Foreskin keratinocyte (primary cell): ENCODE measurements at places on chromosomes 7 and 10. TPM values are rescaled to one million over a fixed set of nuclear protein-coding genes. Genes with fewer than 3 reads are reported as not detected.

CDC14C gene
- total RNA-seq = 0.04 TPM in 1 of 2 replicates, not detected in the other

DNA sequence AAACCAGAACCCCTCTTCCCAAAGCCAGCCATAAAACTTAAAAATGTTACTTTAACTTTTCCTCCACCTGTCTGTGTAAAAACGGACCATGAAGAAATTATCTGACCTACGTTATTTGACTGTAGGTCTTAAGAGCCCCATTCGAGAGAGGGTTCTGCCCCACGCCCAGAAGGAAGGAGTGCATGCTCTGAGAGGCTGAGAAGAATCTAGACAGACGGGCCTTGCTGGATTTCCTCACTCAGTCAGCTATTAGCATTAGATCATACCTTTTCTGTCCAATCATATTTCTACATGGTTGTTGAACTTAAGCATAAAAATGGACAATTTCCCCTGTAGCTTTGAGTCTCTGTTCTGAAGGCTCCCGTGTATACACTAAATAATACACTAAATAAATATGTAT lies 38.1 kb upstream of the WDR11 start:
- DNase-seq = peak; percentile 5

DNA sequence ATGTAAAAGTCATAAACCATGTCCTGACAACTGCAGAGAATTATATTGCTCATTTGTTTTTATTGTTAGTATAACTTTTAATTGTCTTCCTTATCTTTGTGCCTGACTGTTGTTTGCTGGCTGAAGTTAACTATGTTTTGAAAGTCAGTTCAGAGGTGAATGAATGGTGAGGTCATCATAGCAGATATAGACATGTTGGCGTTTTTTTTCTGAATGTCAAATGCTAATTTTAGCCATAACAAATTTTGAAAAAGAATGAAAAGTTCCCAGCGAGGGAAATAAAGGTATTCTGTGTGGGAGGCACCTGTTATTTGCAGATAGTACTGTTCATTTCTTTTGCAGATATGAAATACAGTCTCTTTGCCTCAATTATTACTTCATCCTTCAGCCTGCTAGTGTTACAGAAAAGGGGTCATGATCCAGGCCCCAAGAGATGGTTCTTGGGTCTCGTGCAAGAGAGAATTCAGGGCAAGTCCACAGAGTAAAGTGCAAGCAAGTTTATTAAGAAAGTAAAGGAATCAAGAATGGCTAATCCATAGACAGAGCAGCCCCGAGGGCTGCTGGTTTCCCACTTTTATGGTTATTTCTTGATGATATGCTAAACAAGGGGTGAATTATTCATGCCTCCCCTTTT lies 96.5 kb downstream of the CAMK1D start:
- DNase-seq = no peak

TUBB8 gene
- total RNA-seq = 0.07 TPM in 1 of 2 replicates, not detected in the other

DNA sequence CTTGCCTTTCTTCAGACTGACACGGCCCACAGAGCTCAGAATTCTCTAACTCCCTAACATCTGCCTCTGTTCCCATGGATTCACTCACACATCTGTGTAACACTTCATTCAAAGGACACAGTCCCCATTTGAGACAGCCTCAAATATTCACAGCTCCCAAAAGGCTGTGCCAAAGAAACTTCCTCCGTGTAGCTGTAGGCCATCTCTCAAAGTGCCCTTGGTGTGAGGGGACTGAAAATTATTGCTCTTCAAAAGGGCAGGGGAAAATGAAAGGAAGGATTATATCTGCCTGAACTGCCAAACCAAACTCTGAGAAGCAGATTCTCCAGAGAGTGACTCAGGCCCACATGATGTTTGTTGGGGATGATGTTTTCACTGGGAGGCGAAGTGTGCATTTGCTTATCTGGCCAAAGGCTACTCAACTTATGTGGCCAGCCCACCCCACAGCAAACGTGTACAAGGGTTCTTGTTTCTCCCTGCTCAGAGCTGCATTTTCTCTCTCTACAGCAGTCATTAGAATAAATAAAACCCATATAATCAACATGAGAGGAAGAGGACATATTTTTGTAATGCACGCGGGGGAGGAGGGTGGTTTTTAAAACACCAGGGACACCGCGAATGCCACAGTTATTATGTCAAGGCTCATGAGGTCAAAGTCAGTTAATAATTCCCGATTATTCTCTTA lies 302.4 kb upstream of the NFE2L3 start:
- peak; percentile 58 for DNase-seq

TRIM4 gene
- total RNA-seq = 17.7 and 19.5 TPM in 2 replicates

- no peak for DNase-seq
Measured at GRCh38 chr10:27537787-27538186, 33.7 kb downstream of the RAB18 start.

PLAU gene
- 630 and 1,498 TPM in 2 replicates for total RNA-seq

GRCh38 chr7:66928388-66928787 lies 7.4 kb downstream of the TMEM248 start:
- DNase-seq = no peak

DNA sequence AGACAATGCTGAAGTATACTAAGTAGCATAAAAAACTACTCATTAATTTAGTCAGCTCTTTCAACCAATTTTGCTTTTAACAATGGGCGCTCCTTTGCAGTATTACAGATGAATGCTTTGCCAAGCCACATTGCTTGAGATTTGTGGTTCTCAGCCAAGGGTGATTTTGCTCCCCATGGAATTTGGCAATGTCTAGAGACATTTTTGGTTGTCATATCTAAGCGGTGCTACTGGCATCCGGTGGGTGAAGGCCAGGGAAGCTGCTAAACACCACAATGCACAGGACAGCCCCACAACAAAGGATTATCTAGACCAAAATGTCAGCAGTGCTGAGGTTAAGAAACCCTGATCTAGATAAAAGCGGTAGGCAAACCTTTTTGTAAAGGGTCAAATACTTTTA lies 112.0 kb downstream of the UBE2H start:
- DNase-seq = no peak

- no peak for DNase-seq
Measured at GRCh38 chr10:11406746-11407145, 204.7 kb downstream of the USP6NL start.

LIPM gene
- 0.11 TPM in 1 of 2 replicates, not detected in the other for total RNA-seq

DNA sequence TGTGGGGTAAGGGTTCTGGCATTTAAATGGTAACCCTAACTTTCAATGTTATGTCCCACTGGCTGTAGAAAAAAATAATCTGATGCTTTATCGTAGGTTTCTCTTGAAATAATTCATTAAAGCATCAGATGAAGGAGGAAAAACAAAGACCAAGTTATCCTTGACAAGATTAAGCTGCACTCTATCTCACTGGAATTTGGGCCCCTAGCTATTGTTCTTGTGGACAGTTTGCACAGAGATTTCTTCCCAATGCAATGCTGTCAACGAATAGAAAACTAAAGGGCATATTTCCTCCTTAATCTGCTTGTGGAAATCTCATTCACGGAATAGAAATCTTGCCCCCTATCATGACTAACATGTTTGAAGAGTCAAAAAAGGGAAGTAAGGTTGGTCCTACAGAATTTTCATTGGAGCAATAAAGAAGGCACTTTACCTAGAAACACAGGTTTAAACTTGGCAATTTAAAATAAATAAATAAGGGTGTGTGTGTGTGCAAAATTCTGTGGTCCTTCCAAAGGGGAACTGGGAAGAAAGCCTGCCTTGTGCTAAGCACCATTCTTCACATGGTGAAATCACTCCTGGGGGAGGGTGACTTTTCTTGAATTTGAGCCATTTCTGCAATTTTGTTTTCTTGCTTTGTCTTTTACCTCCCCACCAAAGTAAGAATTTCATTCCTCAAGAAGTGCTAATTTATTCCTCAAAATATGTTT lies 242.8 kb downstream of the GLI3 start:
- no peak for DNase-seq

- DNase-seq = no peak
Measured at GRCh38 chr10:103885617-103886016, 30.2 kb upstream of the SH3PXD2A start.

DNA sequence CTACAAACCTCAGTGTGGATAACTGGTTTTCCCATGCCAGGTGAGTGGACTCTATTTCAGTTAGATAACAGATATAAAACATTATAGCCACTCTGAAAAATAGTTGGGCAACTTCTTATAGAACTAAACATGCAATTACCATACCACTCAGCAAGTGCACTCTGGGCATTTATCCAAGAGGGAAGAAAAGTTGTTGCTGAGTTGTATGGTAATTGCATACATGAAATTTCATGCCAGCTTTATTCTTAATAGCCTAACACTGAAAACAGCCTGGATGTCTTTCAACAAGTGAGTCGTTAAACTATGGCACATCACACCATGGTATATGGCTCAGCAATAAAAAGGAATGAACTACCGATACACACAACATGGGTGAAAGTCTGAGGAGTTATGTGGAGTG lies 10.6 kb upstream of the UPP1 start:
- DNase-seq = peak; percentile 55

GRCh38 chr7:27205325-27206280 lies 5.7 kb upstream of the HOXA13 start:
- no peak for DNase-seq
